A549 treated with dexamethasone at 1 μM for 4 hours (cell line): ENCODE measurements at places on chromosomes 3 and 15. TPM values are rescaled to one million over a fixed set of nuclear protein-coding genes. Genes with fewer than 3 reads are reported as not detected.

Gene OIP5
- 11.3 to 12.7 TPM (median 12.1 TPM) in 5 replicates for total RNA-seq

Gene KCNAB1
- total RNA-seq, result not detected in 5 replicates

Gene POPDC2
- 0.13 to 0.95 TPM (median 0.23 TPM) in 5 replicates for total RNA-seq

Gene BCHE
- total RNA-seq, result 0.69 to 1.3 TPM (median 0.94 TPM) in 5 replicates

Gene PSTPIP1
- 0.21 to 0.43 TPM (median 0.25 TPM) in 5 replicates for total RNA-seq

Gene SOX14
- total RNA-seq, result not detected in 5 replicates

Gene TBC1D5
- 11.8 to 21.1 TPM (median 18.9 TPM) in 5 replicates for total RNA-seq

Gene SMCO1
- not detected in 5 replicates for total RNA-seq

Gene CD86
- 0.12 TPM in 1 of 5 replicates, not detected in the others for total RNA-seq

Gene TRIM42
- total RNA-seq, result not detected in 5 replicates

Gene DET1
- total RNA-seq, result 5.6 to 6.5 TPM (median 6.0 TPM) in 5 replicates

Gene TNNC1
- 0.87 to 1.3 TPM (median 1.3 TPM) in 5 replicates for total RNA-seq

Gene P2RY14
- not detected in 5 replicates for total RNA-seq

Gene MYEF2
- 12.8 to 17.4 TPM (median 15.6 TPM) in 5 replicates for total RNA-seq

Gene SPATA12
- total RNA-seq, result 0.26 to 0.38 TPM (median 0.32 TPM) in 5 replicates

Gene RYR3
- total RNA-seq, result 0.05 to 0.12 TPM (median 0.07 TPM) in 4 of 5 replicates, not detected in the other

Gene NEK4
- 10.9 to 15.0 TPM (median 14.0 TPM) in 5 replicates for total RNA-seq

Gene ELL3
- 0.95 to 2.0 TPM (median 1.4 TPM) in 5 replicates for total RNA-seq

Gene IRAK2
- 11.9 to 14.8 TPM (median 13.0 TPM) in 5 replicates for total RNA-seq

Gene FBXO45
- total RNA-seq, result 6.3 to 8.8 TPM (median 7.7 TPM) in 5 replicates

Gene MEX3B
- total RNA-seq, result 2.9 to 4.7 TPM (median 3.9 TPM) in 5 replicates

Gene AMOTL2
- 40.5 to 55.8 TPM (median 52.6 TPM) in 5 replicates for total RNA-seq

Gene CAPN3
- total RNA-seq, result 0.22 to 0.59 TPM (median 0.32 TPM) in 4 of 5 replicates, not detected in the other

Gene TM4SF4
- total RNA-seq, result 27.3 to 44.6 TPM (median 35.9 TPM) in 5 replicates

Gene PPIP5K1
- total RNA-seq, result 4.7 to 7.8 TPM (median 5.4 TPM) in 5 replicates

Gene LRRC31
- not detected in 5 replicates for total RNA-seq

Gene NR1I2
- total RNA-seq, result not detected in 5 replicates

Gene SYNPR
- not detected in 5 replicates for total RNA-seq

Gene GPR15
- total RNA-seq, result not detected in 5 replicates

Gene GOLGB1
- total RNA-seq, result 13.5 to 18.0 TPM (median 15.6 TPM) in 5 replicates

Gene RHO
- total RNA-seq, result not detected in 5 replicates

Gene RCCD1
- total RNA-seq, result 23.7 to 41.5 TPM (median 29.0 TPM) in 5 replicates

Gene CCR9
- 0.08 TPM in 1 of 5 replicates, not detected in the others for total RNA-seq

Gene FGF12
- total RNA-seq, result 0.59 to 0.73 TPM (median 0.62 TPM) in 5 replicates

Gene CCR8
- not detected in 5 replicates for total RNA-seq

Gene TRPC1
- 4.7 to 8.9 TPM (median 8.0 TPM) in 5 replicates for total RNA-seq

Gene NIPA2
- total RNA-seq, result 89.0 to 117 TPM (median 109 TPM) in 5 replicates

Gene PRTG
- 8.6 to 10.8 TPM (median 10.0 TPM) in 5 replicates for total RNA-seq

Gene DUOXA2
- not detected in 5 replicates for total RNA-seq

Gene MRAS
- total RNA-seq, result 7.8 to 11.0 TPM (median 9.5 TPM) in 5 replicates

Gene CCDC191
- total RNA-seq, result 1.4 to 2.1 TPM (median 1.7 TPM) in 5 replicates

Gene GPR176
- 7.7 to 11.2 TPM (median 10.0 TPM) in 5 replicates for total RNA-seq

Gene ASB14
- not detected in 5 replicates for total RNA-seq

Gene DPPA2
- total RNA-seq, result 0.06 TPM in 1 of 5 replicates, not detected in the others

Gene NUP210
- total RNA-seq, result 25.7 to 45.1 TPM (median 43.0 TPM) in 5 replicates

Gene CLPX
- 42.3 to 55.1 TPM (median 51.9 TPM) in 5 replicates for total RNA-seq

Gene TMEM158
- total RNA-seq, result 7.2 to 9.7 TPM (median 8.6 TPM) in 5 replicates

Gene NPAP1
- total RNA-seq, result not detected in 5 replicates

Gene GOLGA8J
- total RNA-seq, result not detected in 5 replicates

Gene CYP8B1
- not detected in 5 replicates for total RNA-seq
